ENCODE measurements at places on chromosomes 5 and 9.

GRCh38 chr5:150021491-150022157 lies 21.1 kb downstream of the HMGXB3 start:
- no peak for DNase-seq

DNA sequence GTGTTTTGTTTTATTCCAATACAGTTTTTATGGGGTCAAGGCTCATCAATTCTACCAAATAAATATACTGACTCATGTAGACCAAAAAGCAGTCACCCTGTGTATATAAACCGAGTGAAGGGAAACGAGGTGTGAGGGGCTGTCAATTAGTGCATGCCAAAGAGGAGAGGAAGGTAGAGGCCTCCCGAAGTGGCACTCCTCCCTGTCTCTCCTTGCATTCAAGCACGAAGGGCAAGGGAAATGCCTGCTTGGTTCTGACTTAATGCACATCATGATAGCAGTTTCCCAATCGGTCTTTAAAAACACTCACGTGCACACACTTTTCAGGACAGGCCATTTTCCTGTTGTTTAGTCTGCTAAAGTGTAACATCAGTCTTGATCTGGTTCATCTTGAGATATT lies 125.6 kb upstream of the SLCO6A1 start:
- DNase-seq = no peak

DNA sequence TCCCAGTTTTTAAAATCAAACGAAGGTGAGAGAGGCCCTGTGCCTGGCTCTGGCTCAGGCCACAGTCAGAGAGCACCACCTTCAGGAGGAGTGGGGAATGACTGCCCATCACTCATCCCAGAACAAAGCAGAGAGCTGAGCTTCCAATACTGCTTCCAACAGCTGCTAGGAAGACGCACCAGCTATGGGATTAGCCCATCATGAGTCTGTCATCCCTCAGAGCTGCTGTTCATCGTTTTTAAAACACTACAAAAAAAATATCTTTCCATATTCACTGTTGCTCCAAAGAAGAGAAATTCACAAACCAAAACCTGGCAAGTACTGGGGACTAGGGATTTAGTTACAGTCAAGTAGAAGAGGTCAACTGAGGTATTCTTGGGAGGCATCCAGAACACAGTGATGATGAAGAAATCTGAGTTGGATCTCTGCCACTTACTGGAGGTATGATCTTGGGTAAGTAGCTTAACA lies 102.4 kb downstream of the CDK5RAP2 start:
- no peak for DNase-seq

DNA sequence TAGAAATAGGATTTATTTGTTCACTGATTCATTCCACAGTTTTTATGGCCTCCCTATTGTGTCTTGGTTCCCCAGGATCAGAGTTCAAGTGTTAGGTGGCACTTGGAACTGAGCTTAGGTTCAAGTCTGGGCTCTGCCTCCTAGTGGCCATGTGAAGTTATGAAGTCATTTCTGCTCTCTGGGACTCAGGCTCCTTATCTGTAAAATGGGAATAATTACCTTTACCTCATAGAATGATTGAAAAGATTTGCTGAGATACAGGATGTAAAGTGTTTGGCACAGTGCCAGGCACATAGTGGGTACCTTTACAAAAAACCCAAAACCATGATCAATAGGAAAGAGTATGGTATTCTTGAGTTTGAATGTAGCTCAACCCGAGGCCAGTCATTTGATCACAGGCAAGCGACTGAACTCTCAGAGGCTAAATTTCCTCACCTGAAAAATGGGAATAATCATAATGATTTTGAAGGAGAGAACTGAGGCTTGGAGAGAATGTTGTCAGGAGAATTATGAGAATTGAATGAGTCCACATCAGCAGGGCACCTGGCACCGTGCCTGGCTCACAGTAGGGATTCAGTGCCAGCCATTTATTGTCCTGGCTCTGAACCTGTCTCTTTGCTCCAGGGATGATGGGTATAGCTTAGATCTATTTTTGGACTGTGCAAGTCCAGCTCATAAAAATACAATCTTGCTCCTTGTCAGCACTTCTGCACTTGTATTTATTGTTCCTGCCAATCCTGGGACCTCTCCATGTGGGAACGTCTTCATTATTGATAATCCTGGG lies 10.8 kb downstream of the NSG2 start:
- DNase-seq = no peak

DNA sequence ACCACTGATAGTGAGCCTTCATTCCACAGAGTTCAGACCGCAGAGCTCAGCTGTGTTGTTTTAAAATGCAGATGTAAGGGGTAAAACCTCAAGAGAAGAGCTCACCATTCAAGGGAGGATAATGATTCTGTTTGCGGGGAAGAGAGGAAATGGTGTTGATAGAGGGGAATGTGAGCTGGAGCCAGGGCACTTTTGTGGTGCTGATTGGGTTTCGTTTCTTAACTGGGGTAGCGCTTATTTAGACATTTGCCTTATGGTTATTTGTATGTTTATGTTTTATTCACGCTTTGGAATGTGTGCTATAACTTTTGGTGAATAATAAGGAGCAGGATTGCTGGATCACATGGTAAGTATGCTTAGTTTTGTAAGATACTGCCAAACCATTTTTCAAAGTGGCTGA lies 42.5 kb downstream of the STXBP1 start:
- no peak for DNase-seq

DNA sequence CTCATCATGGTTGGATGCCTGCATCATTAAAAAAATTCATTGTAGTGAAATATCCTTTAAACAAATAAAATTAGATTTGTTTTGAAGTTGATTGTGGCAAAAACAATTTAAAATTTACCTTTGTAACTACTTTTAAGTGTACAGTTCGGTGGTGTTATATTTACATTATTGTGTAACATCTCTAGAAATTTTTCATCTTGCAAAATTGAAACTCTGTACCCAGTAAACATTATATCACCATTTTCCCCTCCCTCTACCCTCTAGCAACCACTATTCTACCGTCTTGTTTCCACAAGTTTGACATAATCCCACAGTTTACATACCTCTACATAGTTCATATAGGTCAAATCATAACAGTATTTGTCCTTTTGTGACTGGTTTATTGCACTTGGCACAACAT lies 2.0 kb upstream of the KIAA1958 start:
- DNase-seq = no peak

GRCh38 chr5:111848476-111848875 lies 91.5 kb upstream of the NREP start:
- DNase-seq = no peak

Data from stimulated activated CD8-positive, alpha-beta memory T cell treated with anti-CD3 and anti-CD28 coated beads, Interleukin-7, amount 100 ng/mL, for 4 hours (primary cell).